Epithelial cell of alveolus of lung (primary cell): ENCODE measurements at places on chromosomes 1 and 21. TPM values are rescaled to one million over a fixed set of nuclear protein-coding genes. Genes with fewer than 3 reads are reported as not detected.

MRPL39 gene
- 23.1 and 37.8 TPM in 2 replicates for total RNA-seq

INSRR gene
- not detected in 2 replicates for total RNA-seq

SPRR2E gene
- not detected in 2 replicates for total RNA-seq

TEX38 gene
- total RNA-seq = not detected in 2 replicates

NLRP3 gene
- 0.13 and 0.32 TPM in 2 replicates for total RNA-seq

OR2L8 gene
- total RNA-seq = not detected in 2 replicates

EPHX1 gene
- 21.9 and 73.9 TPM in 2 replicates for total RNA-seq

HHAT gene
- total RNA-seq = 0.24 and 3.1 TPM in 2 replicates

RHD gene
- not detected in 2 replicates for total RNA-seq

SLC25A34 gene
- total RNA-seq = 0.26 and 0.96 TPM in 2 replicates

SYCP1 gene
- not detected in 2 replicates for total RNA-seq
